ENCODE measurements at places on chromosomes 13 and 19.

- DNase-seq: no peak
Measured at GRCh38 chr19:12126707-12127106, 13.4 kb downstream of the ZNF20 start.

- DNase-seq: no peak
Measured at GRCh38 chr13:113906571-113906970, 42.7 kb upstream of the GAS6 start.

GRCh38 chr13:109412283-109412901 lies 374.0 kb downstream of the IRS2 start:
- DNase-seq: peak; percentile 17

DNA sequence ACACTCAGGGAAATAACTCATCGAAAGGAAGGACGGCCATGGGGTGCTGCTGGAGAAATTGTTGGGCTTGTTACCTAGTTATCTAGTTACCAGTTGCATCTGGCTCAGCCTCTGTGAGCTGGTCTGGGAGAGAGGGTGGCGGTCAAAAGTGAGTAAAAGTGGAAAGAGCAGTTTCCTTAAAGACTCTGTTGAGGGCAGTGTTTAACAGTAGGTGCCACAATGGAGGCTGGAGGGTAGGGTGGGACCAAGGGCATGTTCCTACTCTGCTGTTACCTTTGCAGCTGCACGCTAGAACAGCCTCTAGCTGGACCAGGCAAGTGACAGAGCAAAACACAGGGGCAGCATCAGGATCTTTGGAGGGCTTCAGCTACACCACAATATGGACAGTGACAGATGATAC lies 228.8 kb upstream of the STARD13 start:
- DNase-seq: no peak

DNA sequence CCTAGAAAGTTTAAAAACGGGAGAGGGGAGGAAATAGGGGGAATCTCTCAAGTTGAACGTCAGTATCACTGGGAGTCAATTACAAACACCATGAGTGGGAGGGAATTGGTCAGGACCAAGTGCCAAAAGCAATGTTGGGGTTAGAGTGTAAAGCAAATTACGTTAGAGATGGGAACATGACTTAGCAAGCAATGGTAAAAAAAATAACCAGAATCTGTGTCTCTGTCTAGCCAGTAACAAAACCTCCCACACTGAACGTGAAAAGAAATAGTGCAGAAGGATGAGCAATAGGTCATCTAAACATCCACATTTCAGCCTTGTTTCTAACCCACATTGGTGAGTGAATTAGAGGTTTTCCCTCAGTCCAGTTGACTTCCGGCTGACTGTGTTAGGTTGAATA lies 242.2 kb downstream of the COG6 start:
- DNase-seq: no peak

DNA sequence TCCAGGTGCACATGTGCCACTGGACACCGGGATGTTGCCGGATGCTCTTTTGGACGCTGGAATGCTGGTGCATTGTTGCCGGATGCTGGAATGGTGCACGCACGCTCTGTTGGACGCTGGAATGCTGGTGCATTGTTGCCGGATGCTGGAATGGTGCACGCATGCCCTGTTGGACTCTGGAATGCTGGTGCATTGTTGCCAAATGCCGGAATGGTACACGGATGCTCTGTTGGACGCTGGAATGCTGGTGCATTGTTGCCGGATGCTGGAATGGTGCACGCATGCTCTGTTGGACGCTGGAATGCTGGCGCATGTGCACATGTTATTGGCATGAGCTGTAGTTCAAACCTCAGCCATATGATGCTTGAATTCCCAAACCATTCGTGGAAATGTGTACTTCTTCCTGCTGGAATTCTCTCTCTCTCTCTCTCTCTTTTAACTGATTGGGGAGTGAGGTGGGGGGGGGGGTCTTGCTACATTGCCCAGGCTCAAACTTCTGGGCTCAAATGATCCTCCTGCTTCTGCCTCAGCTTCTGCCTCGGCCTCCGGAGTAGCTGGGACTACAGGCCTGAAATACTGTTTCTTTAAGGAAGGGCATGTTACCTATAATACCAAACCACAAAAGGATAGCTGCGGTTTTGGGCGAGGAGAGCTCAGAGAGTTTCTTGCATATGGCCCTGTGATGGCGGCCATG lies 1.2 kb upstream of the MCF2L start:
- DNase-seq: no peak

GRCh38 chr13:76461999-76462398 lies 424.2 kb downstream of the KCTD12 start:
- DNase-seq: peak; percentile 89

GRCh38 chr13:25756912-25757311 lies 294.9 kb downstream of the SHISA2 start:
- DNase-seq: no peak

DNA sequence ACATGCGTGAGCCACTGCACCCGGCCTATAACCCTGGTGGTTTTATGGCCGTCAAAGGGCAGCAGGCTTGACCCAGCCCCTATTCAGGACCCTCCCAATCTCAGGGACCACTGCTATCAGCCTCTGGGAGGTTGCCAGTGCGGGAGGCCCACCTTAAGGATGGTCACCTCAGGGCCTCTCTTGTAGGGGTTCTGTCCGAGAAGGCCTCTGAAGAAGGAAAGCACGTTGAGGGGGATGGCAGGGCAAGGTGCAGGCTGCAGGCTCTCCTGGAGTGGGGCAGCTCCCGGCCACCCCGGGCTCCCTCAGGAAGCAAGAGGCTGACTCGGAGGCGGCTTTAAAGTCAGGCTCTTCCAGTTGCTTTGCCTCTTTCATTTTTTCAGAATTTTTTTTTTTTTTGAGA lies 6.0 kb upstream of the GRTP1 start:
- DNase-seq: no peak

DNA sequence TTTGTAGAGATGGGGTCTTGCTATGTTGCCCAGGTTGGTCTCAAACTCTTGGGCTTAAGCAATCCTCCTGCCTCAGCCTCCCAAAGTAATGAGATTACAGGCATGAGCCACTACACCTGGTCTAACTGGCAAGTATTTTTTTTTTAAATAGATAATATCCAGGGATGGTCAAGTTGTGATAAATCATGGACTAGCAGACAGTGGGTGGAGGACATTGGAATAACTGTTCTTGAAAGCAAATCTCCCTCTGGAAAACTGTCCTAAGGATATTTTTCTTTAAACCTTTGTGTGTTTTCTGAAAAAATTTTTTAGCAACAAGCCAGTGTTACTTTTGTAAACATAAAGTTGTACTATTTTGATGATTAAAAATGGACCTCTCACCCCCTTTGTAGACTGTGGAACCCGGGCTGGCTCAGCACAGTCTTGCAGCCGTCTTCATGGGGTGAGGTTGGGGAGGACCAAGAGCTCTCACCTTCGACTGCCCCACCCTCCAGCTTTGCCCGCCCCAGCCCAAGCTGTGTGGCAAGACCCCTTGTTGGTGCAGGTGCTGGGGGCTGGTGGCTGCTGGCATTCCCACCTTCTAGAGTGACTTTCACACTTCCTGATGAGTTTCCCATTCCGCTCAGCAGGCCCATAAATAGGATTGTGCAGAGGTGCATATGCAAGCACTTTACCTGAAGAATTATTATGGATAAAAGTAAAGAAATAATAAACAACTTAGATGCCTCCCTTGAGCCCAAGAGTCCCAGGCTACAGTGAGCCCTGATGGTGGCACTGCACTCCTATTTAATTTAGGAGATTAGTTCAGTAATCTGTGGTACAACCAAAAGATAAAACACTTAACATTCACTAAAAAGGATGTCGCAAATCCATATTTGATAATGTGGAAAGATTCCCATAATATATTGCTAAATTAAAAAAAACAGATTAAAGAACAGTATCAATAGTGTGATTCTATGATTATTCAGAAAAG lies 107.3 kb downstream of the GADD45B start:
- DNase-seq: no peak

GRCh38 chr13:29510651-29511084 lies 84.8 kb downstream of the SLC7A1 start:
- no peak for DNase-seq

DNA sequence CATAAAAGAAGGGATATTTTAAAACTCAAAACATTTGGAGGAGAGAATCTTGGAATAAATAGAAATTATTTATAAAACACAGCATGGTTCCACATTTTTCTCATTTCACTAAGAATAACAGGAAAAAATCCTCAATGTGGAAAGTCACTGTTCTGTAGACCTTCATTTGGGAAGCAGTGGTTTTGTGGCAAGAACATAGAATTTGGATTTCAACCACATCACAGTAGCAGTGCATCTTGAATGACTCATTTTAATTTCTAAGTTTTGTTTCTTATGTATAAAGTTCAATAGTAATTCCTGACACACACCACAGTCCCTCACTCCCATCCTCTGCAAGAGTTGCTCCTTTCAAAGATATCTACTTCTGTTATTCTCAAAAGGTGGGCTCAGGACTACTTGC lies 264.0 kb downstream of the ENOX1 start:
- DNase-seq: no peak

GRCh38 chr13:99373436-99373835 lies 66.2 kb upstream of the GPR183 start:
- no peak for DNase-seq

DNA sequence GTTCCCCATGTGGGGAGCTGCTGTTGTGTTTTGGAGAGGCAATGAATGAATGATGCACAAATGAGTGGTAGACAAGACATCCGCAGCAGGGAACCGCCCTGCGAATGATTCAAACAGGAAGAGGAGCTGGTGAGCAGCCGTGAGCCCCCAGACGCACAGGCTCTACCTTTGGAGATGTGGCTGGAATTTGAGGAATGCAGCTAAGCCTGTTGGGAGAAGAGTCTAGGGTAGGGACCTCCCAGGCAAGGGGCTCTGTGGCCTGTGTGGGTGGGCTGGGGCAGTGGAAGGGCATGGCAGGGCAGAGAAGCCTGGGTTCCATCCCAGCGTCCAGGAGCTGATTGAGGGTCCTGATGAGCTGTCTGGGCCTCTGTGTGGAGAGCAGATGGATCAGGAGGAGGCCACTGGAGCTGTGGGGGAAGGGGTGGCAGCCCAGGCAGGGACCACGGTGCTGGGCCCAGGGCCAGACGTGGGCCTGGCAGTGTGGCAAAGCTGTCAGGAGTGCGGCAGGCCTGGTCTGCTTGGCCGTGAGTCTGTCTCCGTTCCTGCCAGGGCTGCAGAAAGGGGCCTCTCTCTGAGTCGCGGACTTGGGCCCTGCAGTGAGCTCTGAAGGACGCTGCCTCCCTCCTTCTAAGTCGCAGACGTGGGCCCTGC lies 41.8 kb upstream of the DCUN1D2 start:
- DNase-seq: no peak

DNA sequence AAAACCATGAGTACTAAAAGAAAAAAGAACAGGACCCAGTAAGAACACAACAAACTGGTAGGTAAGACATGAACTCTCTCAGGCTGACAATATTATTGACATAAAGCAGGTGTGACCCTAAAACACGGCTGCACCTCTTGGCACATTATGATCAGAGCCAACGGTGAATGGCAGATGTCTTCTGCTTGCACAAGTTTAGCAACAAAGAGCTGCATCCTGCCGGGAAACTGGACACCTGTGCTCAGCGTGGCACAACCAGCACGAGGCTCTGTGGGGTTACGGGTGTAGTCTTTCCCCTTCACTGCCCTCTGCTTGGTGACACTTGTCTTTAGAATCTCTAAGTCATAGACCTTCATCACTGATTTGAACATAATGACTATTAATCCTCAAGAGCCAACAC lies 97.9 kb downstream of the DOCK9 start:
- DNase-seq: no peak

GRCh38 chr19:40284251-40284500 lies 969 bp downstream of the AKT2 start:
- no peak for DNase-seq

GRCh38 chr19:54918499-54918898 lies 12.6 kb downstream of the NCR1 start:
- no peak for DNase-seq
